Activated T-cell treated with anti-CD3 and anti-CD28 coated beads, Interleukin-2, amount 50 U/mL, for 72 hours (primary cell): ENCODE measurements at places on chromosomes 16 and 17. TPM values are rescaled to one million over a fixed set of nuclear protein-coding genes. Genes with fewer than 3 reads are reported as not detected.

EPX gene
- total RNA-seq: not detected

NSMCE1 gene
- 119 TPM for total RNA-seq

DNA sequence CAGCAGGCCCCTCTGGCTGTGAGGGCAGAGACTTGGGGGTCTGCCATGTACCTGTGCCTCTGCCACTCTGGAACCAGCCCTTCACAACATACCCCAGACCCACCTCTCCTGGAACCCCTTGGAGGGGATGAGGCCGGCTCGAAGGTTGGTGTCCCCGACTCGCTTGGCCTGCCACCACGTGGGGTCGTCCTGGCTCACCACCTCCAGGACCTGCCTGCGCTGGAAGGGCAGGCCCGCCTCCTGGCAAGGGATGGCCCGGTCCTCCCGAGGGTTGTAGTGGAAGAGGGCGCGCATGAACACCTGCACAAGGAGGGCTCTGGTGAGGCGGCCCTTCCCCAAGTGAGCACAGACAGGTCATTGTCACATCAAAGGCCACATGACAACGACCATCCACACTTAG is 12.2 kb downstream of the MPP3 start:
- H3K4me3 ChIP-seq: no peak overlapping the region
- H3K4me1 ChIP-seq: peaks cover 7% of the 10 kb centered on the region
- H3K36me3 ChIP-seq: no peaks in the 10 kb centered on the region
- no peak overlapping the region for H3K27ac ChIP-seq
- DNase-seq: no peak

- H3K27ac ChIP-seq: peak overlapping the region; percentile 94
- H3K4me3 ChIP-seq: peak overlapping the region; percentile 94
These were observed 30.7 kb downstream of the YPEL2 start for GRCh38 chr17:59361916-59362810.

DNA sequence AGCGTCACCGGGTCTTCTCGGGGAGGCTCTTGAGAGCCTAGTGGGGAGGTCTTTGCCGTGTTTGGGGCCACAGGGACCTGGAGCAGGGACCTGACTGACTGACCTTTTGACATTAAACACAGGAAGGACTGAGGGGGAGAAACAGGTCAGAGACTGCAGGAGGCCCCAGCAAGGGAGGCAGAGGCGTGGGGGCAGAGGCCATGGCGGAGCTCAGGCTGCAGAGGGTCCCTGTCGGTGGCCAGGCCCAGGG is 41.6 kb upstream of the GSE1 start:
- peaks cover 8% of the 10 kb centered on the region for H3K36me3 ChIP-seq
- DNase-seq: no peak
- no peaks in the 10 kb centered on the region for H3K27me3 ChIP-seq
- H3K4me3 ChIP-seq: peak overlapping the region; percentile 73
- H3K4me1 ChIP-seq: peaks cover 51% of the 10 kb centered on the region
- H3K27ac ChIP-seq: no peak overlapping the region

SALL1 gene
- not detected for total RNA-seq

GRCh38 chr16:80367037-80367658 is 173.6 kb upstream of the DYNLRB2 start:
- no peak overlapping the region for H3K4me3 ChIP-seq
- H3K36me3 ChIP-seq: no peaks in the 10 kb centered on the region
- no peak overlapping the region for H3K27ac ChIP-seq
- DNase-seq: no peak
- no peaks in the 10 kb centered on the region for H3K4me1 ChIP-seq

ZFPM1 gene
- 13.8 TPM for total RNA-seq

DNA sequence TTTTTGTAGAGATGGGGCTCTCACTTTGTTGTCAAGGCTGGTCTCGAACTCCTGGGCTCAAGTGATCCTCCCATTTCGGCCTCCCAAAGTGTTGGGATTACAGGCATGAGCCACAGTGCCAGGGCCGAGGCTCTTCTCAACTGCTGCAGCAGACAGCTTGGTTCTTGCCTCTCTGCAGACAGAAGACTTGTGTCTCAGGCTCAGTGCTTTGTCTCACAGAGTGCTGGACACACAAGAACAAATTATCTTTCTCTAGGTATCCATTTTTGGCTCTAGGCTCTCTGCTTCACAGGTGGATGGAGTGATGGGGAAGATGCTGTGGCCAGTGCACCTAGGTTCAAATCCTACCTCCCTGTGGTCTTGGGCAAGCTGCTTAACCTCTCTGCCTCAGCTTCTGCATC is 80.8 kb upstream of the RNU2-1 start:
- H3K4me1 ChIP-seq: peaks cover 19% of the 10 kb centered on the region
- H3K27me3 ChIP-seq: no peaks in the 10 kb centered on the region

- no peak overlapping the region for H3K4me3 ChIP-seq
- H3K27ac ChIP-seq: no peak overlapping the region
- DNase-seq: no peak
- H3K4me1 ChIP-seq: peaks cover 37% of the 10 kb centered on the region
- H3K36me3 ChIP-seq: no peaks in the 10 kb centered on the region
These were observed 140.6 kb downstream of the PARN start for GRCh38 chr16:14489460-14489859.

DNA sequence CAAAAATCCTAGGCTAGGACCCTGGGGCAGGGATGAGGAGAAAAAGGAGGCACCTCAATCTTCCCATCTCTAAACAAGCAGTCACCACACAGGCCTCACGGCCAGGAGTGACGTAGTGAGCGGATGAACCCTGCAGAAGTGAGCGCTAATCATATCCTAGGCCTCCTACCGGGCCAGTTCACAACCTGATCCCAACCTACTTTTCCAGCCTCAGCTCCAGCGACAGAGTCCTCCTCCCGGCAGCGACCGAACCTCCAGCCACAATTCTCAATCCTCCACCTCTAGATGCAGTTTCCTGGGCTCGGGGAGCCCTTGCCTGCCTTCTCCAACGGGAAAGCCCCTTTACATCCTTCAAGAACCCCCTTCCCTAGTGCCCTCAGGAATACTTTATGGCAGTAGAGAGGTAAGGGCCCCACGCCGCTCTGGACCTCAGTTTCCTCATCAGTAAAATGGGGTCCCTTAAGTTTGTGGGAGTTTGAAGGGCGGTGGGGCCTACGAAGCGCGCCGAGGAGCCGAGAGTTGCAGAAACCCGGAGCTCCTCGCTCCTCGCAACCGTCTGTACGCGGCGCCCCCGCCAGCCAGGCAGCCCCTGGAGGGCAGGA is 1.4 kb downstream of the ZNF668 start:
- H3K4me3 ChIP-seq: peak overlapping the region; percentile 90
- peak overlapping the region; percentile 93 for H3K27ac ChIP-seq
- peaks cover 45% of the 10 kb centered on the region for H3K4me1 ChIP-seq
- DNase-seq: peak; percentile 26
- peaks cover 5% of the 10 kb centered on the region for H3K36me3 ChIP-seq
- H3K27me3 ChIP-seq: no peaks in the 10 kb centered on the region

TBC1D3C gene
- total RNA-seq: 4.7 TPM

DNA sequence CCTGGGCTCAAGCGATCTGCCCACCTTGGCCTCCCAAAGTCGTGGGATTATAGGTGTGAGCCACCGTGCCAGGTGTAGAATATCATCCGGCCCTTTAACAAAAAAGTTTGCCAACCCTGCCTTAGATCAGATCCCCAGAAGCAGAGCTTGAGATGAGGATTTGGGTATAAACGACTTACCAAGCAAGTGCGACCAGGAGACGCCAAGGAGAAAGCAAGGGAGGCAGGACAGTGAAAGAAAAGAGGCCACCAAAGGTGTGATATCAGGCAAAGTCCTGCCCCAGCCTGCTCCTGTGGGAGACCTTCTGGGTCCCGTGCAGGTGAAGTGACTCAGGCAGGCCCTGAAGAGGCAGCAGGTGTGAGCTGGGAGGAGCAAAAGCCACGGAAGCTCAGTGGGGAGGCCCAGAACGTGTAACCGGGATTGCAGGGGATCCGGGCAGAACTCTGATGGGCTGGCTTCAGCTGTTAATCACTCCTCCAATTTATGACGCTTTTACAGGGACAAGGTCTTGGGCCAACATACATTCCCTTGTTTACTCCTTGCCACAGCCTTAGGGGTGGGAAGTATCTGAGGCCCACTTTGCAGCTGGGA is 14.1 kb upstream of the CALB2 start:
- H3K36me3 ChIP-seq: no peaks in the 10 kb centered on the region
- no peak overlapping the region for H3K27ac ChIP-seq
- no peaks in the 10 kb centered on the region for H3K27me3 ChIP-seq

DNA sequence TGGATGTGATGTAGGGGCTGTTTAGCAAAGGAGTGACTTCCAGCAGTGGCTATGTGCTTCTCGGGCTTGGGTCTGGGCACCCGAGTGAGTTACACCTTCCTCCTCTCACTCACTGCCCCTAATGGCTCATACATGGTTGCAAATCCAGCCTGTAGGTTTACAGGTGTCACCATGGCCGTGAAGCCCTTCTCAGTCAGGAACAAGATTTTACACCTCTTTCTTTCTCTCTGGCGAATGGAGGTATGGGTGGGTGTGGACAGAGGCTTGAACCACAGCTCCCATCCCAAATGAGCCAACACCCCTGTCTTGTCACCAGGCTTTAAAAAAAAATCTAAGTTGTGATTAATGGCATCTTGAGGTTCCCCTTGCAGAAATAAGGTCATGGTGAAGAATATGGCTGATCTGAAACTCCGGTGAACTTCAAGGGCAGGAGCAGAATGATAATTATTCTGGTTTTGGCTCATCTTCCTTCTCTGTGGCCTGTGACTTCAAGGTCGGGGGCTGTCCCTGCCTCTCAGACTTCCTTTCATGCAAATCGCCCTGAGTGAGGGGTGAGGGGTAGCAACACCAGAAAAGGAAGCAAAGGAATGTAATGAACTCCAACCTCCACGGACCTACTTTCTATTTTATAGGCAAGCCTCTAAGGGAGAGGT is 331.2 kb downstream of the MAF start:
- peak overlapping the region; percentile 82 for H3K4me3 ChIP-seq
- peak; percentile 85 for DNase-seq
- peaks cover 95% of the 10 kb centered on the region for H3K4me1 ChIP-seq
- peaks cover 20% of the 10 kb centered on the region for H3K27me3 ChIP-seq
- H3K27ac ChIP-seq: peak overlapping the region; percentile 85
- no peaks in the 10 kb centered on the region for H3K36me3 ChIP-seq

MFAP4 gene
- total RNA-seq: 0.82 TPM

- no peak for DNase-seq
- H3K4me3 ChIP-seq: peak overlapping the region; percentile 76
These were observed 19.9 kb downstream of the ADAM11 start for GRCh38 chr17:44778656-44779210.

YWHAE gene
- total RNA-seq: 328 TPM

- H3K27ac ChIP-seq: no peak overlapping the region
- H3K4me1 ChIP-seq: no peaks in the 10 kb centered on the region
- no peak for DNase-seq
- H3K36me3 ChIP-seq: no peaks in the 10 kb centered on the region
- H3K27me3 ChIP-seq: peaks cover 42% of the 10 kb centered on the region
- no peak overlapping the region for H3K4me3 ChIP-seq
These were observed 28.8 kb upstream of the DYNLRB2 start for GRCh38 chr16:80511824-80512592.

- no peak overlapping the region for H3K27ac ChIP-seq
- H3K27me3 ChIP-seq: no peaks in the 10 kb centered on the region
- DNase-seq: no peak
- no peak overlapping the region for H3K4me3 ChIP-seq
These were observed 817 bp downstream of the NME1 start for GRCh38 chr17:51154176-51154575.

- H3K4me3 ChIP-seq: no peak overlapping the region
- H3K36me3 ChIP-seq: no peaks in the 10 kb centered on the region
- no peaks in the 10 kb centered on the region for H3K27me3 ChIP-seq
- no peaks in the 10 kb centered on the region for H3K4me1 ChIP-seq
- peak; percentile 66 for DNase-seq
- no peak overlapping the region for H3K27ac ChIP-seq
These were observed 588.7 kb downstream of the CDH13 start for GRCh38 chr16:83215406-83216001.

TBC1D24 gene
- 13.6 TPM for total RNA-seq

CCDC200 gene
- total RNA-seq: not detected

GRCh38 chr16:88541831-88542616 is 28.2 kb upstream of the ZC3H18 start:
- DNase-seq: no peak
- no peaks in the 10 kb centered on the region for H3K4me1 ChIP-seq
- no peaks in the 10 kb centered on the region for H3K27me3 ChIP-seq
- H3K36me3 ChIP-seq: peaks cover 7% of the 10 kb centered on the region
- no peak overlapping the region for H3K4me3 ChIP-seq

- H3K36me3 ChIP-seq: no peaks in the 10 kb centered on the region
- no peaks in the 10 kb centered on the region for H3K27me3 ChIP-seq
- no peak overlapping the region for H3K4me3 ChIP-seq
- no peaks in the 10 kb centered on the region for H3K4me1 ChIP-seq
These were observed 275.7 kb downstream of the TOX3 start for GRCh38 chr16:52271088-52271750.

KRT40 gene
- total RNA-seq: not detected

CCDC144A gene
- total RNA-seq: 3.1 TPM

DNA sequence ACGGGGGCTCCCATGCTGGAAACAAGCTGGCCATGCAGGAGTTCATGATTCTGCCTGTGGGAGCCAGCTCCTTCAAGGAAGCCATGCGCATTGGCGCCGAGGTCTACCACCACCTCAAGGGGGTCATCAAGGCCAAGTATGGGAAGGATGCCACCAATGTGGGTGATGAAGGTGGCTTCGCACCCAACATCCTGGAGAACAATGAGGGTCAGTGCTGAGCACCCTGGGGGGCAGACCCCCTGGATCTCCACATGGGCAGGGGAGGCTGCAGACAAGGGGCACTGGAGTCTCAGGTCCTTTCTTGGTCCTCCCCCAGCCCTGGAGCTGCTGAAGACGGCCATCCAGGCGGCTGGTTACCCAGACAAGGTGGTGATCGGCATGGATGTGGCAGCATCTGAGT is 4.2 kb downstream of the ENO3 start:
- no peaks in the 10 kb centered on the region for H3K27me3 ChIP-seq
- H3K4me1 ChIP-seq: peaks cover 28% of the 10 kb centered on the region
- H3K36me3 ChIP-seq: peaks cover 6% of the 10 kb centered on the region
- H3K27ac ChIP-seq: no peak overlapping the region
- H3K4me3 ChIP-seq: no peak overlapping the region

DNA sequence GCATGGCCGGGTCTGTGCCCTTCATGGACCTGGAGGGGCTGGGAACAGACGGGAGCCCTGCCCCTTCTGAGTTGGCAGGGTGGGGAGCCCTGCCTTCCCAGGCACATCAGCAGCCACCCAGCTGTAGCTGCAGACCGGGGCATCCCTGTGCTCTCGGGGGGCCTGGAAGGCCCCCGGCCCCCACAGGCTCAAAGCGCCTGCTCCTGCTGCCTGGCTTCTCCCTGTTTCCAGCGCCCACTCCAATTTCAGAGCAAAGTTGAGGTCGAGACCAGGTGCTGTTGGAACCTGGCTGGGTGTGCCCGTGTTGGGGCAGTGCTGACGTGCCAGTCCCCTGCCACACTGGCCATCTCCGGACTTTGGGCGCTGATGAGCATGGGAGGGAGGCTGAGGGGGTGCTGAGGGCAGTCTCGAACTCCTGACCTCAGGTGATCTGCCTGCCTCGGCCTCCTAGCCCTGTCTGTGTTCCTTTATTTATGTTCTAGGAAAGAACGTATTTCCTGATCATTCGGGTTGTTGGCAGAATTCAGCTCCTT is 4.9 kb upstream of the PRSS27 start:
- H3K27me3 ChIP-seq: peaks cover 6% of the 10 kb centered on the region
- peaks cover 7% of the 10 kb centered on the region for H3K4me1 ChIP-seq
- H3K4me3 ChIP-seq: no peak overlapping the region
- H3K27ac ChIP-seq: no peak overlapping the region
- H3K36me3 ChIP-seq: no peaks in the 10 kb centered on the region
